Smooth muscle cell of trachea (primary cell): ENCODE measurements at places on chromosomes 7 and 10. TPM values are rescaled to one million over a fixed set of nuclear protein-coding genes. Genes with fewer than 3 reads are reported as not detected.

The C10orf71 gene
- total RNA-seq, result not detected in 2 replicates

The MAD1L1 gene
- total RNA-seq, result 47.0 and 54.5 TPM in 2 replicates

The WEE2 gene
- total RNA-seq, result 0.33 TPM in 1 of 2 replicates, not detected in the other

The MRLN gene
- total RNA-seq, result not detected in 2 replicates

The ADCY1 gene
- 4.8 and 29.4 TPM in 2 replicates for total RNA-seq

The GPR15LG gene
- not detected in 2 replicates for total RNA-seq

The CNNM1 gene
- 0.15 and 0.33 TPM in 2 replicates for total RNA-seq

The SPDYE1 gene
- not detected in 2 replicates for total RNA-seq

The MYH16 gene
- not detected in 2 replicates for total RNA-seq

The MICALL2 gene
- total RNA-seq, result 23.6 and 59.2 TPM in 2 replicates

The SPDYE8 gene
- 0.17 TPM in 1 of 2 replicates, not detected in the other for total RNA-seq
